Forelimb muscle (tissue), 1 donor: ENCODE measurements at places on chromosomes 16 and 17. TPM values are rescaled to one million over a fixed set of nuclear protein-coding genes. Genes with fewer than 3 reads are reported as not detected.

DNA sequence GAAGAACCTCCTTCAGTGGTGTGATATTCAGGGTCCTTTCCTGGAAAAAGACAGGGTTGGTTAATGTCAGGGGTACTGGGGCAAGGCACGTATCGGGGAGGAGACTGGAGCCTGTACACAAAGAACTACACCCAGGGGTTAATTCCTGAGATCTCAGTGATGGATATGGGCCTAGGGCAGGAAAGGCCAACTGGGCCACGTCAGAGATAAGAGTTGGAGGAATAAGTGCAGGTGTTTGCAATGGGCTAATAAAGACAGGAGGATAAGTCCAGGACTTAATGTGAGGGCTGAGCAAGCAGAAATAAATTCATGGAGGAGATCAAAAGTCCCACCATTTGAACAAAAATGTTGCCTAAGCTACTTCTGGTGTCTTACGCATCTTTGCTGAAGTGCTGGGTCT, 10.4 kb upstream of the HERPUD1 start:
- DNase-seq = no peak

The ABCA6 gene
- 15.5 TPM for polyA plus RNA-seq

DNA sequence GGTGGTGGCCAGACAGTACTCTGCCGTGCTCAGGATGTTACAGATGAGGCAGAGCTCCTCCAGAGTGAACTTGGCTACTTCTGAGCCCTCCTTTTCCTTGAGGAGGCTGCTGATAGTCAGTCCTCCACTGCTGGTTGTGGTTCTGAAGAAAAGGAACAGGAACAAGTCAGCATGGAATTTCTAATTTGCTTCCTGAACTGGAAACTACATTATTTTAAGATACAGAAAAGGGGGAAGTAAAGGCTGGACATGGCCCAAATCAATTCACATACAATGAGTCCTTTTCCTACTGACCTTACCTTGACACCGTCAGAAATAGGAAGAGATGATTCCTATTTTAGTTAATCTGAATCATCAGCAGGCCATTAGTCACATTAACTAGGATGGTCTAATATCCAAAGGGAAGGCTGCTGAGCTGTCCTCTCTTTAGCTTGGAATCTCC, 154.2 kb downstream of the VPS53 start:
- no peak for DNase-seq

GRCh38 chr17:69468207-69468606, 53.7 kb downstream of the MAP2K6 start:
- DNase-seq = no peak

- no peak for DNase-seq
Measured at GRCh38 chr17:37147301-37147812, 198.6 kb downstream of the AATF start.

The HSF4 gene
- polyA plus RNA-seq = 3.5 TPM

GRCh38 chr17:20206591-20206990, 197.4 kb downstream of the SPECC1 start:
- no peak for DNase-seq
